ENCODE measurements at places on chromosomes 12 and 14.

GRCh38 chr12:123767613-123768012 is 5.5 kb downstream of the DNAH10 start:
- no peak for DNase-seq

- DNase-seq, result no peak
These were observed 122.1 kb downstream of the CALM1 start for GRCh38 chr14:90518941-90519256.

DNA sequence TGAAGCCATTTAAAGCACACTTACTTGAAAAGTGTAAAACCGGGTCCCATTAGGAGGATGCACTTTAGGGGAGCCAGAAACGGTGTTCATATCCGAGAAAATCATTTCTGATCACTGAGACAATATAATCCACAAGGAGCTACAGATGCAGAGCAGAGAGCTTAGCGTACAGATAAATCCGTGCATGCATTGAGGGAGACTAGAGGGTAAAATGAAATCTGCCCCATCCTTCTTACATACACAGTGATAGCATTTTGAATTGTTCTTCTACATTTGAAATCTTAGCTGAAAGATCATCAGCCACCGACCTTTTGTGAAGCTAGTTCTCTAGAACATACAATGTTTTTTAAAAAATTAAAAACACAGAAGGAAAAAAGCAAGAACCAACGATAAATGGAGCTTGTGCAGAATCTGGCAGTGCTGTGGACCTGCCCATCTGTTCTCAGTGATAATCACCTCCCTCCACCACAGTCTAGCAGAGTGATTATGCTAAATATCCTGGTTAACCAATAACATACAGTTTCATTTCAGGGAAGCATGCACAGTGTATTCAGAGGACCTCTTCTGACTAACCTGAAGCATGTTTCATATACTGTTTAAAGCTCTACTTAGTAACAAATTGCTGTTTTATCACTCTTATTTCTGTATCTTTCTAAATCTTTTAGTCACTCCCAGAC is 161.1 kb downstream of the PPFIA2 start:
- DNase-seq, result no peak

GRCh38 chr14:76117789-76118484 is 33.8 kb upstream of the GPATCH2L start:
- no peak for DNase-seq

DNA sequence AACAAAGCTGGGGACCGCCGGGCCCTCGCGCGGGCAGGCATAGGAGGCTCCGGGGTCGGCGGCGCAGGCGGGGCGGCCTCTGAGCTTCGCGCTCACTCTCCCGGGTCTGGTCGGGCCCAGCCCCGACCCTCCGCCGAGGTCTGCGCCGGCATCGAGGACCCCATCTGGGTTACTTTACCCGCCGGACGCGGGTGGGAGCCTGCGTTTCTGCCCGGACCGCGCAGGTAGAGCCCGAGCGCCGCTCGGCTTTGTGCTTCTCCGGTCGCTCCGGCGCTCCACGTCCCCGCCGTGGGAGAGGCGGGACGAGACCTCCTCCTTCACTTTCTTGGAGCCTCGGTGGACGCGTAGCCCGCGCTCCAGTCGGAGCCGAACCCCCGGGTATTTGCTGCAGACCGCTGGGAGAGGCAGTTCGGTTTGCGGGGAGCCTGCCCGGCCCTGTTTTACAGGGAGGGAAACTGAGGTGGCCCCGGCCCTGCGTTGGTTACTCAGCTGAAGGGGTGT is 63.2 kb downstream of the FBXL14 start:
- no peak for DNase-seq

DNA sequence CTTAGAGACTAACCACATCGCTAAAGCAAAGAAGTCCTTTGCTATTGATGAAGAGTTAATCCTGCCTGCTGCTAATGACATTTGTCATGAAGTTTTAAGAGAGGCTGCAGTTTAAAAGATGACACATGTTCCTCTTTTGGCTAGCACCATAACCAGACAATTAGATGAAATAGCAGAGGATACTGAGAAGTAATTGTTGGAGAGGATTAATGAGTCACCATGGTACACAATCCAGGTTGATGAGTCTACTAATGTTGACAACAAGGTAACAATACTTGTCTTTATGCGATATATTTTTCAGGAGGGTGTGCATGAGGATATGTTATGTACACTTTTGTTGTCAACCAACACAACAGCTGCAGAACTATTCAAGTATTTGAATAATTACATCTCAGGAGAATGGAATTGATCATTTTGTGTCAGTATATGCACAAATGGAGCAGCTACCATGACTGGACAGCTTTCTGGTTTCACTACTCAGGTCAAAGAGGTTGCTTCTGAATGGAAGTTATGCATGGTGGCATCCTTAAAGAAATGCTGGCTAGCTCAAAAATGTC is 56.7 kb downstream of the LRRIQ1 start:
- DNase-seq, result no peak
